Smooth muscle cell of the brain vasculature (primary cell): ENCODE measurements at places on chromosomes 2 and 18.

- DNase-seq, result no peak
Measured at GRCh38 chr18:13007248-13007560, 16.0 kb downstream of the CEP192 start.

DNA sequence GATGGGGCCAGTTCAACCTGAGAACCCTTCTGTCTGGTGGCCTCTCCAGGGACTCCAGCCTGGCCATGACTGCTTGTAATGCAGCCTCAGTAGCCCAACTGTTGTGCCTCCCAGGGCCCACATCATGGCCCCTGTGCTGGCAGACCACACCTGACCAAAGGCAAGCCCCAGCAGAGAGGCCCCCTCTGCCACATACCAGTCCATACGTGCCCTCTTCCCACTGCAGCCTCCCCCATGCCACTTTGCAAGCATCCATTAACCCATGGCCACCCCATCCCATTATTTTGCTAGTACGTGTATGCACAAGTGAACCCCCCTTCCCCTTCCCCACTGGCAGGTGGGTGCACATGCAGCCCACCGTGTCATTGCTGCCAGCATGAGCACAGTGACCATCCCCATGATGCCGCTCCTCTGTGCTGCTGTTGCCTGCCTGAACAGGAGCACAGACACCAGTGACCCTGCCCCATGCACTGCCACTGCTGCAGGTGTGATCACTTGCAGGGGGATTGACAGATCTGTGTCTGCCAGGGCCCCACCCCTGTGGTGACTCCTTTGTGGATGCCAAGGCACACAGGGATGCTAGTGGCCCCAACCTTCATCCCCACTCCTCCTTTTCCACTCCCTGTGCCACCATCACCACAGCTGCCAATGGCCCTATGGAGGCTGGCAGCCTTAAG, 330.0 kb upstream of the DSEL start:
- no peak for DNase-seq

DNA sequence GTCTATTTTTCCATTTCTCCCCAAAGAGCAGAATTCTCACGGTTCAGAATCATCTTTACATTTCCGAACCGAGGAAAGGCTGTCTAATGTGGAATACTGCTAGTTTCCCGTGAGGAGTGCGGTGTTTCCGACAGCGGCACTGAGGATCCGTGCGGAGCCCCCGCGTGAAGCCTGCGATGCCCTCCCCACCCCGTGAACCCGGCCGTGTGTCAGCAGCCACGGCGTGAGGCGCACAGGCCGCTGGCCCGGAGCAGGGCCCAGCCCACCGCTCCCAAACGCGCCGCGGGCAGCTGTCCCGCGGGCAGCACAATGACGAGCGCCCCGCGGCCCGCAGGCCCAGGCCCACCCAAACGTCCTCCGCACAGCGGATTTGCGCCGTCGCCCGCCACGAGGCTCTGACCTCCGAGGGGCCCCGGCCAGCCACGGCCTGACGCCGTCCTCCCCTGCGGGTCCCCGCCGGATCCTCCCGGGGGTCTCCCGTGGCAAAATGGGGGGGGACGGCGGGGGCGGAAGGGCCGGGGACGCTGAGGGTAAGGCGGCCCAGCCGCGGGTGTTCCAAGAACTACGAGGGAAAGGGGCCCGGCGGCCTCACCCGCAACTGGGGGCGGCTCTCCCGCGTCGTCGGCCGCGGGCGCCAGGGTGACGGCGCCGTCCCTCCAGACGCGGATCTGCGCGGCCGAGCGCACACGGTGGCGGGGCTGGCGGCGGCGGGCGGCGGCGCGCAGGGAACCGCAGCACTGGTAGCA, 796 bp downstream of the SPIRE1 start:
- DNase-seq, result no peak

GRCh38 chr2:73232403-73233153, 461 bp downstream of the PRADC1 start:
- DNase-seq, result no peak

GRCh38 chr18:76454418-76454817, 40.6 kb downstream of the ZNF516 start:
- DNase-seq, result no peak

DNA sequence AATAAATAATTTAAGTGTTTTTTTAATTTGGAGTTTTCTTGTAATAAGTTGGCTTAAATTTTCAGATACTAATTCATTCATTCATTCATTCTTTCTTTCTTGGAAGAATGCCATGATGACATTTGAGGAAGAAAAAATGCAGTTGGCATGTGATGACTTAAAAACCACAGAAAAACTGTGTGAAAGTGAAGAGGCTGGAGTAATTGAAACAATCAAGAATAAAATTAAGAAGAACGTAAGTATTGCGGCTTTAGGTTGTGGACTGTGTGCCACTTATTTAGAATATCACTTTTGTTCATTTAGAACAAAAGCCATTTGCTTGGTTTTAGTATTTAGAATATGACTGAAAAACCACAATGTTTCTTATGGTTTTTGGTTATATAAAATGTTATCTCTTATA, 51.4 kb downstream of the TTC39C start:
- no peak for DNase-seq

DNA sequence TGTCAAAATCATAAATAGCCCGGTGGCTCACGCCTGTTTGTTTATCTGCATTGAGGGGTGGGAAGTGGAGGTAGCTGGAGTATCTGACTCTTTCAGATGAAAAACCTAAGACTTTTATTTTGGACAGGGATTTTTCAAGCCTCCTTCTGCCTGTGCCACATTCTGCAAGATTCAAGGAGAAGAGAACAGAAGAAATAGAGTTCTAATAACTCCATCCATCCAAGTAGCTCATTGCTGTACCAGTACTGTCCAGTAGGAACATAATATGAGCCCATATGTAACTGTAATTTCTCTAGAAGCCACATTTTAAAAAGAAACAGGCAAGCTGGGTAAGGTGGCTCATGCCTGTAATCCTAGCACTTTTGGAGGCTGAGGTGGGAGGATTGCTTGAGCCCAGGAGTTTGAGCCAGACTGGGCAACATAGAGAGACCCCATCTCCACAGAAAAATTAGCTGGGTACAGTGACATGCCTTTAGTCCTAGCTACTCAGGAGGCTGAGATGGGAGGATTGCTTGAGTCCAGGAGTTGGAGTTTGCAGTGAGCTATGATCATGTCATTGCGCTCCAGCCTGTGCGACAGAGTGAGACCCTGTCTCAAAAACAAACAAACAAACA, 35.4 kb upstream of the NT5DC4 start:
- DNase-seq, result no peak

- DNase-seq, result no peak
Measured at GRCh38 chr2:39860538-39860937, 81.5 kb upstream of the THUMPD2 start.

DNA sequence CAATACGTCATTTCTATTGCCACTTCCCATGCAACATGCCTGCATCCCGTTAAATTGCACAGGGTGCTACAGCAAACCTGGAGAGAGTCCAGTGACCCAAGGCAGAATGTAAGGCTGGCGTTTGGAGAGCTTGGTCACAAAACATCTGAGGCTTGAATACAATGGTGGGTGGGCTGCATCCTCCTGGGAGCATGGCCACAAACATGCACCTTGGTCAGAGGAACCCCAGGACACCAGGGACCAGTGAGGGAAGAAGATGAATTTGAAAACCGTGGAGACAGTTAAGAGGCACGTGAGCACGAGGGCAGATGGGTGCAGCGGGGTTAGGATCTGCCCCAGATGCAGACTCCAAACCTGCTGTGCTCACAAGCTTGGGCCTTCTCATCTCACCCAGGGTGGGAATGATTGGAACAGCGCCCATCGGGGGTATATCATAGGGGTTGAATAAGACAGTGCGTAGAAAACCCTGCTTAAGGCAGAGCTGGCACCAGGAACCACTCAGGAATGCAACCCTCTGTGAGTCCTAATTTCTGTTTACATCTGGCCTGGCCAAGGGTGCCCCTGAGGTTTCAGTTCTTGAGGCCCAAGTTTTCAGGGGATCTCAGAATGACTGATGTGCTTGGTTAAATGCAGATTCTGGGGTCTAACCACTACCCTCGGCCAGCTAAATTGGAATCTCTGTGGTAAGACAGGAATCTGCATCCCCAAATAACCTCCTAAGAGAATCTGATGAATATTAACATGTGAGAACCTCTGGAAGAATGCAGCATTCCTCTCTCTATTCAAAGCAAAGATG, 97.2 kb downstream of the ARL4C start:
- DNase-seq, result no peak

DNA sequence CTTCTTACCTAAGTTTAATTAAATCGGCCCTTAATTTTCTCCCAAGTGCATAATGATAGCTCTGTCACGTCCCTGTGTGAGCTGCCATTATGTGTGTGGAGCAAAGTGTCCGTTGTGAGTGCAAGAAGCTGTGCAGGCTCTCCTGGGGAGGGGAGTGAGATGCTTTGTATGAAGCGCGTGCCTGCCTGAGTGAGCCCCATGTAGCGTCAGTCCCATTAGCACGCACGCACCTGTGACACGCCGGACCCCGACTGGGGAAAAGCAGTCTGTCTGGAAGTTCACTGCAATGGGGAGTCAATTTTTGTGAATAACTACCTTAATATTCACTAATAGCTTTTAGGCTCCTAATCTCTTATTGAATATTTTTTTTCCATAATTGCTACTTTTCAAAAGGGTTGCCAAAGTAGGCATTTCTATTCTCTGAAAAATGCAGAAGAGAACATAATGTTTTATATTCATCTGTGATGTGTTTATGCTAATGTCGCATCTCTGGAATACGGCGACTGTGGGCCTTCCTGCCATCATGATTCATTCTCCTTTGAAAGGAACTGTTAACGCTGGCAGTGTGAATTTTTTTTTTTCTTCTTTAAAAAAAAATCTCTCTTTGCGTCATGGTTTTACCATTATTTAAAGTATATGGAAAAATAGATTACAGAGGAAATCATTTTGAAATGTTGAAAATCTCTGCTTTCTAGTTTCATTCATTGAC, 157.7 kb downstream of the COL4A4 start:
- no peak for DNase-seq

- no peak for DNase-seq
Measured at GRCh38 chr2:236686561-236686960, 116.9 kb downstream of the ACKR3 start.

- no peak for DNase-seq
Measured at GRCh38 chr2:239934571-239935171, 90.5 kb downstream of the NDUFA10 start.

DNA sequence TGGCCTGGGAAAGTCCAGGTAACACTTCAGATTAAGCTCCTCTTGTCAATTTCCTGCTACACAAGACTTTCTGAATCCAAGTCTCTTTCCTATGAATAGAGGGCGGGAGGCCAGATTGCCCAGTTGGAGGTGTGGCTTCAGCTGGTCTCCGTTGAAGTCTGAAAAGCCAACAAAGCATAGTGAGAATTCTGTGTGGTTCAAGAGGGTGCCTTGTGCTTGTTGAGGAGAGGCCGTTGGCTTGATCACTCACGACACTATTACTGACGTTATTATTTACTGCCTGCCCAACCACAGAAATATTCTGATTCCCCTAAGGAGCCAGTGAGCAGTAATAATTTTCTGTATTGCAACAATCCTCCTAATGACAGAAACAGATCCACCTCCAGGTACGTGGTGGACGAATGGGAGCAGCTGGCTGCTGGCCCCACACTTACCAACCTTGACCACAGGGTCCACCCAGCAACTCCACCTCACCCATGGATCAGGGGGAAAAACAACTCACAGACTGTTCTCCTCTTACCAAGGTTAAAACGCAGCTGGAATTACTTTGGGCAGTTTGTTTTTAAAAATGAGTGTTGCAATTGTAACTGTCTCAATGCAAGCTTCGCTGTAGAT, 21.9 kb downstream of the NRP2 start:
- no peak for DNase-seq

- peak; percentile 41 for DNase-seq
Measured at GRCh38 chr18:39604836-39605235, 2039.2 kb upstream of the CELF4 start.

GRCh38 chr2:221574231-221574570, 2.1 kb upstream of the EPHA4 start:
- DNase-seq, result no peak

- no peak for DNase-seq
Measured at GRCh38 chr18:12828116-12829051, 55.7 kb downstream of the PTPN2 start.

DNA sequence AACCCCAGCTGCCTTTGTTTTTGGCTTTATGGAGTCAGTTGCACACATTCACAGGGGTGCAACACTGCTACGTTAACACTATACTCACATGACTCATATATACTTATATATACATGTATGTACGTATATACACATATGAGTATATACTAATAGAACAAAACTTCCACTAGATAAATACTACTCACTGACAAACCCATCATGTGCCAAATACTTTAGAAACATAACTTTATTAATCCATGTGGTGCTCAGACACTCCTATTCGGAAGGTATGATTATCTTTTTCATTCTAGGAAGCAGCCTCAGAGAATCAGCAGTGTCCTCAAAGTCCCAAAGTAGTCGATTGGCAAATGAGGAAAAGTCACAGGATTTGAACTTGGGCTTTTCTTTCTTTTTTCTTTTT, 7.9 kb downstream of the PMAIP1 start:
- DNase-seq, result no peak

GRCh38 chr2:105403783-105404698, 5.2 kb upstream of the FHL2 start:
- no peak for DNase-seq

DNA sequence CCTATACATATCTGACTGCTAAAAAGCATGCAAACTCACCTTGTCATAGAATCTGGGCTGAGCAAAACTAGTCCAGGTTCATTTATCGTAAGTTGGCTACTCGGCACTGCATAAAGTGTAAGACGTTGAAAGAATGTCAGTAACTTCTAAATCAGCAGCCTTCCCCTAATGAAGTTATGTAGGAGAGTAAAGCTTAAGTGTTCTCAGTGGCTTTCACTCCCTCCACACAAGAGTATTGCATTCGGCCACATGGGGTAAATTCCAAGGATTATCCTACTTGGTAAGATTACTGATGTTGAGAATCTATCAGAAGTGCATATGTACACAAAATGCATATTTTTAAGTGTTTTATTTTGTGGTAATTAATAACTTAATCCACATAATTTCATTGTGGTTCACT, 130.1 kb downstream of the LCLAT1 start:
- DNase-seq, result no peak

DNA sequence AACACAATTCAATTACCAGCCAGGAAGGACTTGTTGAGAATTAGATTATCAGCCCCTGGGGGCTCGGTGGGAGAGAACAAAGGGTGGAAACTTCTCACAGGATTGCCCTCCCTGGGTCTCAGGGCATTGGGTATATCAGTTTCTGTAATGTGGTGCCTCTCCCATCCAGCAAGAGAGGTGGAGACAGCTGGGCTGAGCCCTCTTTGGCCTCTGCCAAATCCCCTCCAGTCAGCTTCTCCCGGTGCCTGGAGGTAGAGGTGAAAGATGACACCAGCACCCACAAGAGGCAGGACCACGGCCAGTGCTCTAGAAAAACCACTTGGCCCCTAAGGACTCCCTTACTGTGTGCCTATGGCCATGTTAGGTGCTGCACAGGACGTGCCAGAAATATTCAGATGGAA, 179.7 kb downstream of the HAUS1 start:
- DNase-seq, result no peak

- no peak for DNase-seq
Measured at GRCh38 chr2:45380131-45380836, 230.8 kb downstream of the SRBD1 start.

GRCh38 chr18:57301573-57302559, 50.5 kb upstream of the ST8SIA3 start:
- DNase-seq, result no peak

GRCh38 chr2:241950413-241951315, 81.1 kb downstream of the RTP5 start:
- peak; percentile 31 for DNase-seq

- DNase-seq, result no peak
Measured at GRCh38 chr2:42474765-42475454, 18.9 kb downstream of the KCNG3 start.

- no peak for DNase-seq
Measured at GRCh38 chr2:239674981-239675825, 274.4 kb upstream of the HDAC4 start.

- no peak for DNase-seq
Measured at GRCh38 chr2:229003256-229003655, 267.8 kb downstream of the PID1 start.
